ENCODE measurements at places on chromosomes 2 and 18.

- DNase-seq = peak; percentile 82
Observed at GRCh38 chr2:241272303-241273209, 42.9 kb downstream of the HDLBP start.

DNA sequence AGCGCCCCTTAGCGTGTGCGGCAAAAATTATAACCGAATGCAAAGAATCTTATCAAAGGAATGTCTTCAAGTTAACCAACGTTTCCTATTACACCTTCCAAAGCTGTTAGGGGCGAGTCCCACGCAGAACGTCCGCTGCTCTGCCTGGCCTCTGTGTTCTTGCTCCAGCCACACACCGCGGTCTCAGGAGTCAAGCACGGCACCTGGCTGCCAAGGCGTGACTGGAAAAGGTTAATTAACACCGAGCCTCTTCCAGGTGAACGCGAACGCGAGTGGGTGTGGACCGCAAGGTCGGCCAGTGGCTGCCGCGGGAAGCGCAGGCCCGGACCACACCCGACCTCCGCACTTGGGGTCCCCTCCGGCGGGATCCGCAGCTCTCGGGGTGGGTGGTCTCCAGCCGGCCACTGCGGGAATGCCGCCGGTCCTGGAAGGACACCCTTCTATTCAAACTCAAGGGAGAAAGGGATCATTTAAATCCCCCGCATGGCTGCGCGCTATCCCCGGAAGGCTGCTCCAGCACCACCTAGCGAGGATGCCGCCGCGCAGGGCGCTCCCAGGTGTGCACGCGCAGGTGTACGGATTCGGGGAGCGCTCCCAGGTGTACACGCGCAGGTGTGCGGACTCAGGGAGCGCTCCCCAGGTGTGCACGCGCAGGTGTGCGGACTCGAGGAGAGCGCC is 830 bp downstream of the CYB5A start:
- no peak for DNase-seq

DNA sequence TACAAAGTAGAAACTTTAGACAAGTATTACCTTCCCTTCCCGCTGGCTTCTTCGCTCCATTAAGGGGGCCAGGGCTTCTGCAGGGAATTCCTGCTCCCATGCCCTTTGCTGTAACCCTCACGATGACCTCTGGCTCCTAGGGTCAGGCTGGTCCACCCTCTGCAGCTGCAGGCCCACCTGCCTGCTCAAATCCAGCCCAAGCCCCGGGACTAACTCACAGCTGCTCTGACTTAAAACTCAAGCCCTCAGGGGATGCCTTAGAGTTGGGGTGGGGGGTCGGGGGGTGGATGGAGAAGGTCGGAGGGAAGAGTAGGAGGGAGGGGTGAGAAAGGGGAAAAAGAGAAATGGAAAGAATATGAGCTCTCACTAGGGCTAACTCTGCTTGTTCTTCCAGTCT is 4.9 kb downstream of the IGFBP5 start:
- DNase-seq = no peak

DNA sequence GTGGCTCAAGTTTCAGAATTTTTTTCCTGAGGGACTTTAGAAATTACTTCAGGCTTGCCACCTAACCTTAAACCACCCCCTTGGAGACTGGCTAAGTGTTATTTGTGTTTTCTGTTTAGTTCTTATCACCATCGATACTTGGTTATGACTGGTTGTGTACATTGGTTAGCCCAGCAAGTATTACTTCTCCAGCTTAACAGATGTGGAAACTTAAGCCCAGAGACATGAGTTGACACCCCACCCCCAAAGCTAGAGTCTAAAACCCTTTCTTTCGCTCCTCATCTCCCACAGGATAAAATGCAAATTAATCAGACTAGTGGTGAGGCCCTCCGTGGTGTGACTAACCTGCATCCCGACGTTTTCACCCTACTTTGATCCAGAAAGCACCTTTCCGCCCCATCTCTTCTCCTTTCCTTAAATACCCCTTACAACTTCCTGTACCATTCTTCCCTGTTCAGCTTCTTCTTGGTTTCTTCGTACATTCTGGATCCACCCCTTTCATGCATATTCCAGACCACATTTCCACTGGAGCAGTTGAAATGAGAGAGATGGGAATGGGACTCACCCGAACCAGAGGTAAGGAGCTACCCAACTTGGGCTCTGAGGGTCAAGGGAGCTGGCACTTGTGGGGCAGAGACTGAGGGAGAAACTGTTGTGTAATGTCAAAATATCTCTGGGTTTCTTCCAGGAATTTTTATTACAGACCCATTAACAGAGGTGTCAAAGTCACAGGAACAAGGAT is 819 bp upstream of the MAP3K2 start:
- no peak for DNase-seq

DNA sequence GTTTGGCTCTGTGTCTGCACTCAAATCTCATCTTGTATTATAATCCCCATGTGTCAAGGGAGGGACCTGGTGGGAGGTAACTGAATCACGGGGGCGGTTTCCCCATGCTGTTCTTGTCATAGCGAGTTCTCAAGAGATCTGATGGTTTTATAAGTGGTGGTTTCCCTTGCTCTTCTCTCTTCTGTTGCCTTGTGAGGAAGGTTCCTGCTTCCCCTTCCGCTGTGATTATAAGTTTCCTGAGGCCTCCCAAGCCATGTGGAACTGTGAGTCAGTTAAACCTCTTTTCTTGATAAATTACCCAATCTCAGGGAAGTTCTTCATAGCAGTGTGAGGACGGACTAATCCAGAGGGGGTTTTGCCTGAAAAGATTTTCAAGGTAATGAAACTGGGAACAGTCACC is 245.4 kb downstream of the GALR1 start:
- no peak for DNase-seq

- no peak for DNase-seq
Observed at GRCh38 chr18:425106-425745, 75.3 kb downstream of the COLEC12 start.

- DNase-seq = no peak
Observed at GRCh38 chr18:48979944-48980890, 29.5 kb upstream of the SMAD7 start.

DNA sequence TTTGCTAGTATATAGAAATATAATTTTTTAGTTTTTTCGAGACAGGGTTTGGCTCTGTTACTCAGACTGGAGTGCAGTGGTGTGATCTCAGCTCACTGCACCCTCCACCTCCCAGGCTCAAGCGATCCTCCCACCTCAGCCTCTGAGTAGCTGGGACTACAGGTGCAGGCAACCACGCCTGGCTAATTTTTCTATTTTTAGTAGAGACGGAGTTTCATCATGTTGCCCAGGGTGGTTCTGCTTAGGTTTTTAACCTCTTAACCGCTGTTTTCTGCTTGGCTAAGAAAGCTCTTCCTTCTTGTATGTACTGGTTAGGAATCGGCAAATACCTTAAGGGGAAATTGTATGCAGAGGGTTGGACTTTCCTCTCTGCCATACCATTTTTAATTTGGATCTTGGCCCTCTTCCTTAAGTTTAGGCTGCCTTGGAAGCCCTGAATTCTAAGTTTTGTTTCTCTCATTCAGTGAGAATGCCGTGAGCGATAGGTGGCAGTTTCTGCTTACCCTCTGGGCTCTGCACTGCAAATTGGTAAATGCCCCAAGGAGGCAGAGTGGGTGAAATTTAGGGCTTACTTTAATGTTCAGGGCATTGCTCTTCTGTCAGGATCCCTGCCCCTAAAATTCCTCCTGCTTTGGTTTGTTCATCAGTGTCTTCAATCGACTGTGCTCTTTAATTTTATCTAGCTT is 32.3 kb downstream of the EML6 start:
- no peak for DNase-seq

- DNase-seq = no peak
Observed at GRCh38 chr2:42026272-42026671, 21.5 kb upstream of the PKDCC start.

DNA sequence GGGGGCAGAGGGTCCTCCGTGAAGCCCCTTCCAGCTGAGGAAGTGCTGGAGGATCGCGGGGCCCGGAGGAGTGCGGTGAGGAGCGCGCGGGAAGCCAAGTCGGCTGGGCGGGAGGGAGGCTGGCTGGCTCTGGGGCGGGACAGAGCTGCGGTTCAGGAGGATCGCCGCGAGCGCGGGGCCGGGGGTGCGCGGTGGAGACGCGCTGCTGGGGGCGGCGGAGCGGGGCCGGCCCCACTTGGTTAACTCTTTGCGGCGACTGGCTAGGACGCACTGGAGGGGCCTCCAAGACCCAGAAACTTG is 464 bp downstream of the CYBRD1 start:
- no peak for DNase-seq

DNA sequence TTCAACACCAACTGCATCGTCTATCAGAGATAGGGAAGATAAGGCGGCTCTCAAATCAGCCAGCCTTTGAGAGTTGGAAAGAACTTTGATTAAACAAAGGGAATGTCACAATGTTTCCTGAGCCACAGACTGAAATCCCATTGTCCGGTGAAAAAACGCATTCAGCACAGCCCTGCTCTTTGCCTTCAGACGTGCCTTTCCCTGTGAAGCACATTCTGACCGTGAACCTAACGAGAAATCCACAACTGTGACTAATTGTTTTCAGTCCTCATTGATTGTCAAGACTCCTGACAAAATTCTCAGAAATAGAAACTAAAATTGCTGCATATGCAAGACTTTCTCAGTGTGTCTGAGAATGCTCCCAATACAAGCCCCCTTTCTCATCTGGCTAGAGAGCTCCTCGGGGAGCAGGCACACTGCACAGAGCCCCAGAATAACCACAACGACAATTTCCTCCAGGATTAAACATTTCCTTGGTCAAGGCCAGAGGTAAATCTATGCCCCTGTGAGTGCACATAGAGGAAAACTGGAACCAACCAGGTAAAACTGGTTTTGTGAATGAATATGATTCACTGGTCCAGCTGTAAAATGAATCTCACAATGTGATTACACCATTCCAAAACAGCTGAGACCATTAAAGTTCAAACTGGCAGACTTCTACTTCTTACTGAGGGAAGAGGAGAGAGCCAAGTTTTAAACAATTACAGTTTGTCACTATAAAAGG is 561.9 kb upstream of the ID2 start:
- DNase-seq = no peak

DNA sequence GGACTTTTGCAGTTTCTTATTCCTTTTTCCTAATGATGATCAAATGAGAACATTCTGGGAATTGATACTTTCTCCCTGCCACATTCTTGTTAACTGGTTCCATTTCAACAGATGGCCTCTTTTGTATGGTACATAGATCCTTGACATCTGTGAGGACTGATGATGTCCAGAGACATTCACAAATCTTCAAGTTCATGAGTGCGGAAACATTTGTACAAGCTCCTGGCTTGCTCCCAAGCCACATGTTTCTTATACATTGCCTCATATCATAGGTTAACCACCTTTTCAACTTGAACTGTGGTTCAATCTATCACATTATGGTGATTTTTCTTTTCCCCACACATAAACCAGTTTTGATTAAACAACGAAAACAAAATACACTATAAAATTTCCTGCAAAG is 267.3 kb downstream of the CLIP4 start:
- no peak for DNase-seq

- DNase-seq = no peak
Observed at GRCh38 chr18:72122103-72122502, 422.0 kb downstream of the CBLN2 start.

GRCh38 chr18:79395761-79396404 is at the start of gene NFATC1:
Gene NFATC1 (plus strand): TSS chr18:79395930. CDS start chr18:79396225, 295 bp downstream.
- DNase-seq = peak; percentile 89

DNA sequence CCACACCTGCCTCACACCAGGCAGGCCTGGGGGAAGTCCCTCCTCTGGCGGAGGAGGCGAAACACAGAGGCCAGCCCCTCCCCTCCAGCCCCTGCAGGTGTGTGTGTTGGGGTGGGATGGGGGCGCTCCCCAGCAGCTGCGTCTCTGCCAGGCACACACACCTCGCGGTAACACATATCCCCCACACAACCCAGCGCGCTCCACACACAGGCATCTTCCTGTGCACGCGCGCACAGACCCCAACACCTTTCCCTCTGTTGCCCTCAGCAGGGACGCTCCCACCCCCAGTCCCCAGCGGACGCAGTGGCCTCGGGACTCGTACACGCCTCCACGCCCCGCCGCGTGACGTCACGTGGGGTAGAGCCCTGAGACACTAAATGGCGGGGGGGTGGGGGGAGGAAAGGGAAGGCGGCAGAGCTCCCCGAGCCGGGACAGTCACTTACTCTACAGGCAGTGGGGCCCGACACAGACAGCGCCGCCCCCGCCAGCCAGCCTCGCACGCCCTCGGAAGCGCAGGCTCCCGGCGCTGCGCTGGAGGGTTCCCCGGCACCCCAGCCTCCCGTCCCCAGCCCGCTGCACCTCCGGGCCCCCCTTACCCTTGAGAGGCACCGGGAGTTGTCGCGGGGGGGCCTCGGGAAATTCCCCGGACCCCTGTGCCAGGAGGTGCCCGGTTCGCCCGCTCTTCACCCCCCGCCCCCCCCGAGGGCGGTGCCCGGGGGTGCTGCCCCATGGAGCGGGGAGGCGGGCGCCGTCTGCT is at the start of gene WNT10A:
TSS of gene WNT10A (plus strand) at position 751 of the 757 bp plus-strand sequence. CDS start 144 bp downstream, outside the sequence.
- peak; percentile 87 for DNase-seq

- no peak for DNase-seq
Observed at GRCh38 chr18:57854726-57855125, 51.6 kb upstream of the ATP8B1 start.

GRCh38 chr2:238848691-238848975 is 748 bp downstream of the TWIST2 start:
- DNase-seq = no peak

DNA sequence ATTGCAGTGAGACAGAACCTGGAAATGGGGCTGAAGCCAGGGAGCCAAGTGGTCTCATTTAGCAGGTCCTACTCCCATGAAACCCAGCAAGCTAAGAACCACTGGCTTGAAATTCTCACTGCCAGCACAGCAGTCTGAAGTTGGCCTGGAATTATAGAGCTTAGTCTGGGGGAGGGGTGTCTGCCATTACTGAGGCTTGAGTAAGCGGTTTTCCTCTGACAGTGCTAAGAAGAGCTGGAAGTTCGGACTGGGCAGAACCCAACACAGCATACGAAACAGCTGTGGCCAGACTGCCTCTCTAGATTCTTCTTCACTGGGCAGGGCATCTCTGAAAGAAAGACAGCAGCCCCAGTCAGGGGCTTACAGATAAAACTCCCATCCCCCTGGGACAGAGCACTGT is 305.7 kb upstream of the SETBP1 start:
- DNase-seq = no peak

DNA sequence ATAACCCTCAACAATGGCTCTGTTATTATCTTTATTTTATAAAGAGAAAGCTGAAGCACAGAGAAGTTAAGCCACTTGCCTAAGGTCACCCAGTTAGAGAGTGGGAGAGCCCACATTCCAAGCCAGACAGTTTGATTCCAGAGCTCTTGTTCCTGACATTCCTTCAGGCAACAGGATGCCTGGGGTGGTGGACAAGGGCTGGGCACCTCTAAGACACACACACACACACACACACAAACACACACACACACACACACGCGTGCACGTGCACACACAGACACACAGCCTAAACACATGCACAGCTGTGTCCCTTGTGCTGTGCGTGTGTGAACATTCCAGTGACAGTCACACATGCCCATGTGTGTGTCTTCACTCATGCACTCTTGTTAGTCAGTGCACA is 26.4 kb downstream of the CELF4 start:
- DNase-seq = no peak

DNA sequence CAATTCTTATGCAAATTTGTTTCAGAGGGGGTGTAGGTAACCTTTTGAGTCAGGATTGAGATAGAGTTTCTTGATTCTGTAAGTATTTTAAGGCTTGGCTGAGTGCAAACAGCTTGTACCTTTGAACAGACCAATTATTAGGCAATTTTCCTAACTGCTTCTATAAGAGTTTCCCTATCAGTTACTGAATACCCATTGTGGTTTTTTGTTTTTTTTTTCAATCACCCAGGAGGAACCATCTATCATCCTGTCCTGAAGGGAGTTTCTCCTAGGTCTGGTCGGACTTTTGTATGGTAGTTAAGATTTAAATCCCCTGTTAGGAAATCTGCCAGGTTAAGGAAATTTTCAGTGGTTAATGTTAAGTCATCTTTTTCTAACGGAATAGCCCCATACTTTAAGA is 319.4 kb upstream of the SLC39A10 start:
- DNase-seq = no peak

GRCh38 chr18:55781481-55781957 is 193.5 kb upstream of the TCF4 start:
- no peak for DNase-seq
